Hematopoietic multipotent progenitor cell treated with erythropoietin and hydrocortisone succinate and interleukin-3 and kit ligand, for 15 days (in vitro differentiated cells): ENCODE measurements at places on chromosomes 11 and 22.

DNA sequence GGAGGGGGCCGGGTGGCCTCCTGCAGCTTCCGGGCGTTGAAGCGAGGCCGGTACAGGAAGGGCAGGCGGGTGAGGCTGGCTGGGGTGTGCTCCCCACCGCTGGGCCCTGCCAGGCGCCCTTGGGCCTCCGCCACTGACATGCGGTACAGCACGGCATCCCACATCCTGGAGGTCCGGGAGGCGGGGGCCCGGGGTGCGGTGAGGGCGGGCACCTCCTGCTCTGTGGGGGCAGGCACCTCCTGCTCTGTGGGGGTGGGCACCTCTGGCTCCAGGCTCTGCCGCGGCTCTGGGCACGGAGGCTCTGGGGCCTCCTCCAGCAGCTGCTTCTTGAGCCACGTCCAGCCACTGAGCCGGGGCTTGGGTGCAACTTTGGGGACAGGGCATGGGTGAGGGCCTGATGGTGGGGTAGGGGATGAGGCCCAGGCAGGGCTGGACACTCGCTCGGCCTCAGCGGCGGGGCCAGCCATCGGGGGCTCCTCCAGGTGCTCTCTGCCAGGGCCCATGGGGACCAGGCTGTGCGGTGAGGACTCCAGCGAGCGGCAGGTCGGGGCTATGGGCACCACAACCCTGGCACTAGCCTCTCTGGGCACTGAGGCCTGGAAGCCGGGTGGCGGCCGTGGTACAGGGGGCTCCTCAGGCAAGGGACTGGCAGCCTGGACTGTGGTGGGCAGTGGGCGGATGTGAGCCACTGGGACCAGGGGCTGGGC lies 2.3 kb downstream of the PRR33 start:
- no peak for DNase-seq

- DNase-seq = no peak
These were observed 38.5 kb downstream of the SHANK2 start for GRCh38 chr11:71213696-71214552.

DNA sequence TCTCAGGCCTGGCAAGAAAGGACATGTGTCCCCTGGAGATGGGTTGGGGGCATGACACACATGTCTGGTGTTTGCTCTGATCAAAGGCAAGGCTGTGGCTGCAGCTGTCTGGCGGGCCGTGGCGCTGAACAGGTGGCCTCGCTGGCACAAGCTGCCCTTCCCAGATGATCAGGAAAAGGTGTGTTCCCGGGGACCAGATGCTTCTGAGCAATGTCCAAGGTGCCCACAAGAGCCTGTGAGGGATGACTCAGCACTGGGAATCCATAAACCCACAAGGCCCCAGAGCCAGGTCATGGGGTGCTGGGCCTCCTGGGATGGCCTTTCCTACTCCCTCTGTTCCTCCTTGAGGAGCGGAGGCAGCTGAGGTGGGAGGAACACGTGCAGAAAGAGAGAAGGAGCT lies 9.7 kb upstream of the LRP5 start:
- no peak for DNase-seq

- DNase-seq = no peak
These were observed 77.2 kb upstream of the PPARA start for GRCh38 chr22:46072981-46073682.
